ENCODE measurements at places on chromosomes 6 and 20.

DNA sequence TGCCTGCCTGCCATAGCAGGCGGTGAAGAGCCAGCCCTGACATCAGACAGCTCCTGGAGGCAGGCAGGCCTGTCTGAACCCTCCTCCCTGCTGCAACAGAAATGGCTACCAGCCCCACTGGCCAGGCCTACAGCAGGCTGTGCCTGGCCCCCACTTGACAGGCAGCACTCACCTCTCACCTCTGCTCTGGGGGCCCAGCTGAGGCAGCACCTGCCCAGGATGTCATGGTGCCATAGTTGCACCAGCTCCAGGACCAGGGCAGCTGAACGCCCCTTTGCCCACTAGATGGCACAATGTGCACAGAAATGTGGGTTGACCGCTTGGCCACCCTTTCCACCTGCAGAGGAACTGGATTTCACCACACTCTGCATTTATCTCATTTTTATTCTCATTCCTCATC is 30.6 kb downstream of the MRPL14 start:
- H3K4me1 ChIP-seq = no peaks in the 10 kb centered on the region
- H3K27me3 ChIP-seq = no peaks in the 10 kb centered on the region
- H3K4me3 ChIP-seq = no peak overlapping the region
- peak; percentile 80 for DNase-seq
- H3K36me3 ChIP-seq = no peaks in the 10 kb centered on the region
- H3K27ac ChIP-seq = no peak overlapping the region

GRCh38 chr6:106082735-106083398 is 3.3 kb upstream of the PRDM1 start:
- no peaks in the 10 kb centered on the region for H3K4me1 ChIP-seq
- no peaks in the 10 kb centered on the region for H3K36me3 ChIP-seq
- H3K4me3 ChIP-seq = no peak overlapping the region
- no peak overlapping the region for H3K27ac ChIP-seq

- H3K4me3 ChIP-seq = peak overlapping the region; percentile 72
- H3K27me3 ChIP-seq = no peaks in the 10 kb centered on the region
- H3K4me1 ChIP-seq = peaks cover 9% of the 10 kb centered on the region
- H3K27ac ChIP-seq = peak overlapping the region; percentile 93
- H3K36me3 ChIP-seq = peaks cover 38% of the 10 kb centered on the region
These were observed 622 bp downstream of the MRGBP start for GRCh38 chr20:62796699-62797491.

DNA sequence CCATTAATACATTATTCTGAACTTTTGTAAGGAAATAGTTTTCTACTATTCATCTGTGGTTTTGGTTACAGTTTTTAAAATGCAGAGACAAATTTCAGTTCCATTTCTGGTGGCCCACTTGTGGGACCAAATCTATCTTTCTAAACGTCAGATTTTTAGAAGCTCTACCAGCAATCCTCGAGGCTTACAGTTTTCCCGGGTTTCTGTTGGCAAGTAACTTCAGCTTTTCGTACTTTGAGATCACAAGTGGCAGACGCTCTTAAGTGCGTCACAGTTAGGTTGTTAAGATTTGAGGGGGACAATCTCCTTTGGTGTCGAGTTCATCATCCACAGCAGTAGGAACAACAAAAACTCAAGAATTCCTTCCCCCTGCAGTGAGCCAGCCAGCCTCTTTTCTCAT is 60.0 kb downstream of the JARID2 start:
- no peaks in the 10 kb centered on the region for H3K36me3 ChIP-seq
- peaks cover 21% of the 10 kb centered on the region for H3K4me1 ChIP-seq
- H3K27me3 ChIP-seq = no peaks in the 10 kb centered on the region
- DNase-seq = no peak
- H3K4me3 ChIP-seq = no peak overlapping the region

DNA sequence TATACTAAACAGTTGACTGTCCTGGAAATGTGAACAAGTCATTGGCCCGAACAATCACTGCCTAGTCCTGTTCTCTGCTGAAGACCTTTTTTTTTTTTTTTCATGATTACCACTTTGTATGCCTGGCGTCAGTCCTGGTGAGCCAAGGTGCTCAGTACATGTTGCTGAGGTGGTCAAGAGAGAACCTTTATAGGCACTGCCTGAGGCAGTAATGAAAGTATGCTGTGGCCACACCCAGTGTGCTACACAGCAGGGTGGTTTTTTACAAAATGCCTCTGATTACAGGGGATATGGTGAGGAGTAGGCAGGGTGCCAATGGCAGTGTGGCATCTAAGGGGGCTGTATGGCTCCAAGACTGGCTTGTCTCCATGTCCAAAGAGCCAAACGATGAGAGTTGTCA is 135.1 kb upstream of the ENPP5 start:
- no peaks in the 10 kb centered on the region for H3K27me3 ChIP-seq
- no peak overlapping the region for H3K27ac ChIP-seq
- H3K36me3 ChIP-seq = no peaks in the 10 kb centered on the region
- no peak overlapping the region for H3K4me3 ChIP-seq

DNA sequence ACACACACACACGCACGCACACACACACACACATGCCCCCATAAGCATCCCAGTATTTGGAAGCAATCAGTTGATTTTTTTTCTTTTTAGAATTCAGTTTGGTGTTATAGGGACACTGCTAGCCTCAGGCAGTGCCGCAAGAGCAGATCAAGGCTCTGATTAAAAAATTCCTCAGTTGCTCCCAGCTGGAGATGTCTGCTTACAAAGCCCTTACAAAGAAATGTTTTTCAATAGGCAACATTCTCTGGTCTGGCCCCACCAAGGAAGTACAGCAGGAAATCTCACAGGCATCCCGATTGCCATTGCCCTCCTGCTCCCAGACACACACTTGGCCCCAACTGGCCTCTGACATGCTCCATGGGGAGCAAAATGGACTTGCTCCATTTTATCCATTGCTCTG is 22.9 kb upstream of the CD83 start:
- H3K36me3 ChIP-seq = no peaks in the 10 kb centered on the region
- no peak for DNase-seq
- H3K4me3 ChIP-seq = no peak overlapping the region
- no peaks in the 10 kb centered on the region for H3K4me1 ChIP-seq

DNA sequence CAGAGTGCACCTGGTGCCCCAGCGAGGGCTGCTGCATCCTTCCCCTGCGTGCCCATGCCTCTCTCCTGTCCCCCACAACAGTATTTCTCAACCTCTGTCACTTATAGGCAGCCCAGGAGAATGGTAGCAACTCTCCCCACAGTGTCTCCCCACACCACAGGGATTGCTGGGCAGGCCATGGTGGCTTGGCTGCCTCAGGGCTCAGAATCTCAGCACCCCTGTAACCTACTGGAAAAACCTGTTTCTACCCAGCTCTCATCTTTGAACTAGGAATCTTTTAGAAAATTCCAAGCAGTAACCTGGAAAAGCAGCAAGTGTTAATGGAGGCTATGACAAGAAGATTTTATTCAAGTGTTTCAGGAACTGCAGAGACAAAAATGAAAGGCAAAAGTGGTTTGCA is 38.0 kb downstream of the CD164 start:
- H3K4me1 ChIP-seq = peaks cover 4% of the 10 kb centered on the region
- no peak for DNase-seq
- H3K27me3 ChIP-seq = no peaks in the 10 kb centered on the region
- no peaks in the 10 kb centered on the region for H3K36me3 ChIP-seq
- H3K27ac ChIP-seq = no peak overlapping the region

GRCh38 chr6:77318256-77318655 is 145.0 kb downstream of the HTR1B start:
- no peak overlapping the region for H3K4me3 ChIP-seq
- H3K36me3 ChIP-seq = no peaks in the 10 kb centered on the region
- no peak overlapping the region for H3K27ac ChIP-seq
- H3K27me3 ChIP-seq = no peaks in the 10 kb centered on the region
- H3K4me1 ChIP-seq = no peaks in the 10 kb centered on the region

DNA sequence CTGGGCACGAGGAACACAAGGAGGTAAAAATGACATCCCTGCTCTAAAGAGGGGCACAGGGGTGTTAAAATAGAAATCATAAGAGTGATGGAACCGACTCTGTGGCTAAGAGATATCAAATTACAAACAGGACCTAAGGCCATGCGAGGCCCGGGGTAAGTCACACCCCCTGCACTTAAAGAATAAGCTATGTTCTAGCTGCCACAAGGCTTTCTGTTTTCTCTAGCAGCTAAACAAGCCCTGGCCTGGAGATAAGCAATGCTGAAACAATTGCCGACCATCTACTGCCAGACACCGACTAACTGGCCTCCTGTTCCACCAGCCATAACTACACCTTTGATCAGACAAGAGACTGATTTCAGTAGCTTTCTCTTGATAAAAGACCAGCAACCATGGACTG is 32.4 kb downstream of the MDGA1 start:
- DNase-seq = no peak
- H3K4me3 ChIP-seq = no peak overlapping the region
- H3K27me3 ChIP-seq = no peaks in the 10 kb centered on the region
- H3K36me3 ChIP-seq = peaks cover 18% of the 10 kb centered on the region
- no peaks in the 10 kb centered on the region for H3K4me1 ChIP-seq
- H3K27ac ChIP-seq = no peak overlapping the region

GRCh38 chr6:100673641-100674040 is 207.5 kb downstream of the ASCC3 start:
- no peaks in the 10 kb centered on the region for H3K36me3 ChIP-seq
- no peaks in the 10 kb centered on the region for H3K27me3 ChIP-seq
- no peaks in the 10 kb centered on the region for H3K4me1 ChIP-seq
- no peak overlapping the region for H3K27ac ChIP-seq

- H3K4me1 ChIP-seq = no peaks in the 10 kb centered on the region
- DNase-seq = no peak
- peaks cover 6% of the 10 kb centered on the region for H3K27me3 ChIP-seq
- H3K27ac ChIP-seq = no peak overlapping the region
- no peaks in the 10 kb centered on the region for H3K36me3 ChIP-seq
These were observed 217.3 kb downstream of the ERMARD start for GRCh38 chr6:169968541-169969270.

DNA sequence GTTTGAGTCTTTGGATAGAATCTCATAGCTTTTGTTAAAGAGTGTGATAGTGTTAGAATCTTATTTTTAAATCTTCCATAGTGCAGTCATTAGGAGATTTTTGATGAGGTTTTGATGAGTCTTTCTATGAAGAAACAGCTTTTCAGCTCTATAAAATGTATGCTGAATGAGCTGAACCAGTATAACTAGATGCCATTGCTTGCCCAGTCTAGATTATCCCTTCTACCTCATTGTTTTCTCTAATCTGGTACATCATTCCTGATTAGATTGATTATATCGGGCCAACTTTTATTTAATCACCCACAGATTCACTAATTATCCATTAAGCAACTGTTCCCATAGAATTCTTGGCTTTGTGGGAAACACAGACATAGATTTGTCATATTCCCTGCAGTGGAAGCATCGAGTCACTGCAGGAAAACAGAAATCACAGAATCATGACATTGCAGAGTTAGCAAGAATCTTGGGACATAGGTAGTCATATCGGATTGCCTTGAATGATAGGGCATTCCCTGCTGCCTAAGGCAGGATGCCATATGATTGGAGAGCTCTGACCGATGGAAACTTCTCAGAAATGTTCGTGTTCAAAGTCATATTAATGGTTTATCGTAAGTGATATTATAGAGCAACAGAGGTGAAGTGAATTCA is 882.7 kb upstream of the FLRT3 start:
- no peaks in the 10 kb centered on the region for H3K4me1 ChIP-seq
- H3K36me3 ChIP-seq = no peaks in the 10 kb centered on the region
- no peak for DNase-seq
- no peaks in the 10 kb centered on the region for H3K27me3 ChIP-seq
- no peak overlapping the region for H3K4me3 ChIP-seq
- no peak overlapping the region for H3K27ac ChIP-seq

GRCh38 chr6:143586557-143586956 is 75.0 kb upstream of the FUCA2 start:
- no peak overlapping the region for H3K4me3 ChIP-seq
- H3K27me3 ChIP-seq = no peaks in the 10 kb centered on the region
- H3K4me1 ChIP-seq = no peaks in the 10 kb centered on the region
- no peak for DNase-seq

DNA sequence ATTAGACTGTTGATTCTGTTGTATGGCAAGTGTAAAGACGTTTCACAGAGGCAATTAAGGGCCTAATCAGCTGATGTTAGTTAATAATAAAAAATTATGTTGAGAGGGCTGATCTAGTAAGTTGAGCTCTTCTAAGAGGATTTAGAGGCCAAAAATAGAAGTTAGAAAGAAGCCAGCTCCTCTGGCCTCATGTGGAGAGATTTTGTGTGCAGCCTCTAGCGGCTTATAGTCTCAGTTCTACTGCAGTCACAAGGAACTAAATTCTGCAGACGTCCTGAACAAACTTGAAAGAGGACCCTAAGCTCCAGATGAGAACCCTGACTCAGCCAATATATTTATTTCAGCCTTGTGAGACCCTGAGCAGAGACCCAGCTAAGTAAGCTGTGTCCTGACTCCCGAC is 498.6 kb downstream of the BTBD3 start:
- H3K36me3 ChIP-seq = no peaks in the 10 kb centered on the region
- no peak overlapping the region for H3K4me3 ChIP-seq
- no peaks in the 10 kb centered on the region for H3K27me3 ChIP-seq
- no peak overlapping the region for H3K27ac ChIP-seq

DNA sequence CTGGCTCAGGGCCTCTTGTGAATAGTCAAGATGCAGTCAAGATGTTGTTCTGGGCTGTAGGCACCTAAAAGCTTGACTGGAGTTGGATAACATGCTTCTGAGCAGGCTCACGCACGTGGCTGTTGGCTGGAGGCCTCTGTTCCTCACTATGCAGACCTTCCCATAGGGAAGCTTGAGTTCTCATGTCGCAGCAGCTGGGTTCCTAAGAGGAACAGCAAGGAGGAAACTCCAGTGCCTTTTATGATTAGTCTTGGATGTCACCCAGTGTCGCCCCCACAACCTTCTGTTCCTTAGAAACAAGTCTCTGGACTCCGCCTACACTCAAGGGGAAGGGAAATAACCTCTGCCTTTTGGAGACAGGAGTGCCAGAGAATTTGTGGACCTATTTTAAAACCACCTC is 210.7 kb downstream of the BCAS1 start:
- no peaks in the 10 kb centered on the region for H3K4me1 ChIP-seq
- peak; percentile 64 for DNase-seq
- H3K27ac ChIP-seq = no peak overlapping the region

DNA sequence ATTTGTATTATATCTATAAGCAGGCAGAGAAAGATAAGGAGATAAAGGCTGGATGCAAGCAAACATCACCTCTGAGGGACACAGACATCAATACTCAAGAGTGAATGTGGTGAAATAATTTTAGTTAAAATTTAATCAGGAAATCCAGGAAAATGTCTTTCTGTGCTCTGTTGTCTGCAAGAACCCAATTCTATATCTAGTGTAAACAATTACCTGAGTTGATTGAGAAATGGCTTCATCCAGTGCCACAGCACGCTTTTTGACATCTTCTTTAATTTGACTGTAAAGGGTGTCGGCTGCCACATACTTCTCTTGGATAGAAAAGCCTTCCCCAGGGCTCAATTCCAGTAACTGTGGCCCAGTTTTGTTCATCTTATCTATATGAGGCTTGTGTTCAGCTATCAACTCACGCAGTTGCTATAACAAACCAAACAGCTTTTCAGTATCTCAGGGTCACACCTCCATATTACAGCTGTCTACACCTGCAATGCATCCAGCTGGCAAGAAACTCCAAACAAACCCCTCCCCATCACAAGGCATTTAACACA is 131.6 kb downstream of the DST start:
- peak overlapping the region; percentile 24 for H3K27ac ChIP-seq
- no peak for DNase-seq
- H3K4me3 ChIP-seq = no peak overlapping the region
